Adrenal gland (tissue), 19 donors: ENCODE measurements at places on chromosomes 5 and 9. TPM values are rescaled to one million over a fixed set of nuclear protein-coding genes. Genes with fewer than 3 reads are reported as not detected.

DNA sequence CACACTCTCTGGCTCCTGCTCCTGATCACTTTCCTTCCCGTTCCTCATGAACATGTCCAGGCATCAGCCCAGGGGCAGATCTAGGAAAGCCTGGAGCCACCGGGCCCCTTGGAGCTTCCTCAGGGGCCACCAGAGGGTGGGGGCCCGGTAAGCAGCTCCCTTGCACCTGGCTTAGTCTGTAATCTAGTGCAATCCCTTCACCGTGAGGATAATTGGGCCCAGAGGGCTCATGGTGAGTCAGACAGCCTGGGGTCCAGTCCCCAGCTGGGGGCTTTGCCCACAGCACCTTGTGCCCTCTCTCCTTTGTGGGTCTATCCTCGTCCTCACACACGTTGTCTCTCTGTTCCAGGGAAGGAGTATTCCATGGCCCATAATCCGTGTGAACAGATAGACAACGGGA, 10.4 kb upstream of the ALDH1B1 start:
- no peak for DNase-seq
- H3K36me3 ChIP-seq: no peaks in the 10 kb centered on the region
- no peaks in the 10 kb centered on the region for H3K27me3 ChIP-seq
- no peak overlapping the region for H3K27ac ChIP-seq

DNA sequence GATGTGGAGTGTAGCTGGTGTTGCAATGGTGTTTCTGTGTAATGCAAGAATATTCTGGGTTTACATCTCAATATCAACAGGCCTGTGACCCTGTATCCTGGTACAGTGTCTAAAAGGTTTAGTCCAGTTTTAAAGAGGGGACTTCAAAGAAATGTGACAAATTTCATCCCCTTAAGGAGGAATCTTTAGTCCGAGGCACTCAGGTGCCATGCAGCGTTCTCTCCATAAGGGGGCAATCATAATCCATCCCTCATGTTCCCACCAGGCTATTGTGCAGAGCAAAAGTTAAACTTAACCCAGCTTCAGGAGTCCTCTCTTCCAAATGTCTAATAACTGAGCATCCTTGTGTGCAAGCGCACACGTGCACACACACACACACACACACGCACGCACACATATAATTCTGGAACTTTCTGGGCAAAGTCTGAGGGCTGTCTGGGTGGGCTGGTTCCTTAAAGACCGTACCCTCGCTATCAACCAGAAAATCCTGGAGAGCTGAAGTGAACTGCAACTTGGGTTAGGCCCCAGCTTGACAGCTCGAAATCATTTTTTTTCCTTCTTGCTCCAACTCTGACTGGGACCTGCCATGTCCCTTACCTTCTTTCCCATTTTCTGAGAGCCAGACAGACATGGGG, 46.0 kb downstream of the CRB2 start:
- no peak overlapping the region for H3K4me3 ChIP-seq
- no peaks in the 10 kb centered on the region for H3K4me1 ChIP-seq
- DNase-seq: no peak
- H3K27ac ChIP-seq: no peak overlapping the region
- H3K36me3 ChIP-seq: no peaks in the 10 kb centered on the region

CCL28 gene
- polyA plus RNA-seq: 1.1 TPM

FSTL4 gene
- 2.6 TPM for polyA plus RNA-seq

TRPM6 gene
- polyA plus RNA-seq: 0.20 TPM

GRCh38 chr9:132182314-132183091, 20.6 kb downstream of the NTNG2 start:
- H3K36me3 ChIP-seq: no peaks in the 10 kb centered on the region
- no peaks in the 10 kb centered on the region for H3K27me3 ChIP-seq
- DNase-seq: no peak

TXNDC8 gene
- not detected for polyA plus RNA-seq

DNA sequence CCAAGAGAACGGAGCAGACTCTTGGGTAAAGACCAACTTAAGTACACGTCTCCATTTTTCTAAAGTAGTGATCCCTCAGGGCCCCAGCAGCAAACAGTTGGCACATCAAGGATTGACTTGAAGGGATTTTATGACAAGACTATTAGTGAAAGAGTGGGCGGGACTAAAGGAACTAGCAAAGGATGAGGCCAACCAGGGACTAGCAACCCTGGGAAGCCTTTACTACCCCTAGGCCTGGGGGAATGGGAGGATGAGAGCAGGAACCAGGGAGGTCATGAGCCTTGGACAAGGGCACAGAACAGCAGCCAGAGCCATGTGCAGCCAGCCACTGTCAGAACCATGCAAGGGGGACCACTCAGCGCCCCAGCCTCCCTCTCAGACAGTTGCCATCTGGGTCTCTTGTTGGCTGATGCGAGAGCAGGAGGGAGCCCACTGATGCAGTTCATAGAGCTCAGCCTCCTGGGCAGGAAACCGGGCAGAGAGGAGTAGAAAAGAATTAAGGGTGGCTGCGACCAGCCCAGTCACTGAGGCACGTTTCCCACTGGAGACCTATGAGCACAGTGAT, 28.1 kb downstream of the TGFBI start:
- H3K4me1 ChIP-seq: no peaks in the 10 kb centered on the region
- no peak overlapping the region for H3K4me3 ChIP-seq
- no peaks in the 10 kb centered on the region for H3K27me3 ChIP-seq
- H3K36me3 ChIP-seq: no peaks in the 10 kb centered on the region
- H3K27ac ChIP-seq: no peak overlapping the region

DNA sequence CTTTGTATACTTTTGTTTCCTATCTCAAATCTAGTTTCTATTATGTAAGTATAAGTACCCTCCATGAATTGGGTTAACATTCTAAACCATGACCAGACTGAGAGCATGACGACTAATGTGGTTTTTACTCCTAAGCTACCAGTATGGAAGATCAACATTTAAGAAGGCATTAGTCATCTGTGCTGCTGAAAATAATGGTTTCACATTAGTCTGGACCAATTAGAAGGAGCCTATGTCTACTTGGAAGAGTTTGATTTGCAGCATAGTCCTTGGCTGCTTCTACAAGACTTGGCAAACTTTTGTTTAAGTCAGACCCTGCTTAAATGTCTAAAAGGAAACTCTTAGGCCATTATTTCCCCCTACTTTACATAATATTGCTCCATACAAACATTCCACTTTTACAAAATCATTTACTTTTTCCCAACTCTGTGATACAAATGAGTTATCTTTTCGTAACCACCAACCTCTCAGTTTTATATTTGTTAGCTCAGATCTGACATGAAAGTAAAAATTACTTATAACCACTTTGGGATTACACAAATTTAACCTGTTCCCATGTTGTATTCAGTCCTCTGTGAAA, 186.7 kb downstream of the COMMD10 start:
- H3K27ac ChIP-seq: no peak overlapping the region
- no peak for DNase-seq
- H3K4me1 ChIP-seq: no peaks in the 10 kb centered on the region

DNA sequence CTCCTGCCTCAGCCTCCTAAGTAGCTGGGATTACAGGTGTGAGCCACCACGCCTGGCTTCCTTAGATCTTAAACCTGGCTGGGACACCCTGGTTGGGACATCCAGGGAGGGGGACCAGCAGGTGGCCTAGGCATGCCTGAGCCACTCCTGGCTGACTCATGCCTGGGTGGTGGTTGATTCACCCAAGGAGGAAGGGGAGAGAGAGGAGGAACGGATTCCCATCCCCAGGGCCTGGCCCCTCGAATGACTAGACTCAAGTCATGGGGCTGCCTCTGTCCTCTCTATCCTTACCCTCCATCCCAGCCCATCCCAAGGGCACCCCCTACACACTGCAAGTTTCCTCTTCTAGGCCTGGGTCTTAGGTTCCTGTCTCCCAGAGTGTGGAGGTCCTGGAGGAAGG, 12.7 kb downstream of the EEIG1 start:
- H3K4me3 ChIP-seq: no peak overlapping the region
- H3K27me3 ChIP-seq: no peaks in the 10 kb centered on the region
- peaks cover 100% of the 10 kb centered on the region for H3K4me1 ChIP-seq
- no peaks in the 10 kb centered on the region for H3K36me3 ChIP-seq

- no peaks in the 10 kb centered on the region for H3K36me3 ChIP-seq
- no peak overlapping the region for H3K27ac ChIP-seq
- no peaks in the 10 kb centered on the region for H3K27me3 ChIP-seq
- no peak for DNase-seq
- no peak overlapping the region for H3K4me3 ChIP-seq
Observed at GRCh38 chr5:16345454-16345853, 120.1 kb downstream of the ZNF622 start.

GRCh38 chr5:93221-93980, 1.4 kb downstream of the PLEKHG4B start:
- H3K27me3 ChIP-seq: peaks cover 22% of the 10 kb centered on the region
- no peaks in the 10 kb centered on the region for H3K36me3 ChIP-seq
- H3K27ac ChIP-seq: no peak overlapping the region
- H3K4me3 ChIP-seq: no peak overlapping the region

SPATA31D4 gene
- polyA plus RNA-seq: not detected

GRCh38 chr9:5800969-5801738, 31.8 kb downstream of the ERMP1 start:
- no peak overlapping the region for H3K4me3 ChIP-seq
- H3K4me1 ChIP-seq: peaks cover 14% of the 10 kb centered on the region
- no peaks in the 10 kb centered on the region for H3K36me3 ChIP-seq
- no peak for DNase-seq

DNA sequence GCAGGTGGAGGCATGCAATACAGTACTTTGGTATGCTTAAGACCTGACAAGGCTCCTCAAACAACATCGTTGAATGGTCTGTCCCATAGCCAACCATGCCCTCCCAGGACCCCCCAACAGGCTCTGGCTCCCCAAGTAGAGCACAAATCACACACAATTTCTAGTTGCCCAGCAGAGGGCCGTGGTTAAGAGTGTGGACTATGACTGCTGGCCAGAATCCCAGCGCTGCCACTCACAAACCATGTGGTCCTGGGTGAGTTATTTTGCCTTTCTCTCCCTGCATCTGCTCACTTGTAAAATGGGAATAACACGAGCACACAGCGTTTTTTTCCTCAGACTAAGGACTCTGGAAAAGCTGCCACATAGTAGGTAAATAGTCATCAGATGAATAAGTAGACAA, 6.5 kb downstream of the CKMT2 start:
- H3K27ac ChIP-seq: no peak overlapping the region
- no peaks in the 10 kb centered on the region for H3K27me3 ChIP-seq
- H3K36me3 ChIP-seq: no peaks in the 10 kb centered on the region
- peaks cover 13% of the 10 kb centered on the region for H3K4me1 ChIP-seq
- DNase-seq: peak; percentile 68

GFI1B gene
- 0.03 TPM for polyA plus RNA-seq

- no peaks in the 10 kb centered on the region for H3K36me3 ChIP-seq
- no peaks in the 10 kb centered on the region for H3K4me1 ChIP-seq
- H3K27me3 ChIP-seq: no peaks in the 10 kb centered on the region
- H3K27ac ChIP-seq: no peak overlapping the region
- H3K4me3 ChIP-seq: no peak overlapping the region
Observed at GRCh38 chr5:95471942-95472341, 80.8 kb downstream of the FAM81B start.

GRCh38 chr5:163564321-163564938, 59.0 kb downstream of the MAT2B start:
- H3K27ac ChIP-seq: no peak overlapping the region
- H3K4me1 ChIP-seq: peaks cover 7% of the 10 kb centered on the region
- peaks cover 12% of the 10 kb centered on the region for H3K27me3 ChIP-seq
- DNase-seq: peak; percentile 87
- no peaks in the 10 kb centered on the region for H3K36me3 ChIP-seq

DNA sequence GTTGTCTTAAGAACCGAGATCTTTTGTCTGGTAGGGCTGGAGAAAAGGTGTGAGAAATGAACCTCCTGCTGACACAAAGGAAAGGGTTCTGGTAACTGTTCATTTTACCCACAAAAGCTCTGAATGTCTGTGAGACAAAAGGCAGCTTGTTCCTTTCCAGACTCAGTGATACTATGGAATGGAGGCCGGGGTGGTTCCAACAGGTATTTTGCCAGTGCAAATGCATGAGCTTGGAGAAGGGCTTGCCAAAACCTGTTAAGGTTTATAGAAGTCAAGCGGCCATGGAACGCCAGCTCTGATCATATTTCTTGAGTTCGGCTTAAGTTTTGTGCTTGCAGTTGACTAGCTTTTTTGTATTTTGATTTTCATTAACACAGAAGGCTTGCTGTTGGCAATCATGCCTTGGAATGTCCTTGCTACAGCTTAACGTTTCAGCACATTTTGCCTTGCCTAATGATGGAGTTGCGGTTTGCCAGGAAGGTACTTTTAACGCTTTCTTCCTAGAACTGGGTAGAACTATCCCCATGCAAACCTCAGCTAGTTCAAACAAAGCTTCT, 328.6 kb downstream of the PIK3R1 start:
- H3K4me3 ChIP-seq: no peak overlapping the region
- H3K4me1 ChIP-seq: no peaks in the 10 kb centered on the region
- no peak for DNase-seq
- H3K27ac ChIP-seq: no peak overlapping the region
- H3K27me3 ChIP-seq: no peaks in the 10 kb centered on the region

GRCh38 chr5:173235499-173236394, 741 bp upstream of the NKX2-5 start:
- peaks cover 94% of the 10 kb centered on the region for H3K27me3 ChIP-seq
- H3K4me3 ChIP-seq: no peak overlapping the region
- H3K4me1 ChIP-seq: peaks cover 19% of the 10 kb centered on the region
- no peak for DNase-seq

GRCh38 chr5:150291388-150292385, 2.1 kb upstream of the CAMK2A start:
- no peaks in the 10 kb centered on the region for H3K36me3 ChIP-seq
- DNase-seq: no peak
- H3K4me1 ChIP-seq: no peaks in the 10 kb centered on the region
- no peak overlapping the region for H3K4me3 ChIP-seq
- H3K27me3 ChIP-seq: no peaks in the 10 kb centered on the region

DNA sequence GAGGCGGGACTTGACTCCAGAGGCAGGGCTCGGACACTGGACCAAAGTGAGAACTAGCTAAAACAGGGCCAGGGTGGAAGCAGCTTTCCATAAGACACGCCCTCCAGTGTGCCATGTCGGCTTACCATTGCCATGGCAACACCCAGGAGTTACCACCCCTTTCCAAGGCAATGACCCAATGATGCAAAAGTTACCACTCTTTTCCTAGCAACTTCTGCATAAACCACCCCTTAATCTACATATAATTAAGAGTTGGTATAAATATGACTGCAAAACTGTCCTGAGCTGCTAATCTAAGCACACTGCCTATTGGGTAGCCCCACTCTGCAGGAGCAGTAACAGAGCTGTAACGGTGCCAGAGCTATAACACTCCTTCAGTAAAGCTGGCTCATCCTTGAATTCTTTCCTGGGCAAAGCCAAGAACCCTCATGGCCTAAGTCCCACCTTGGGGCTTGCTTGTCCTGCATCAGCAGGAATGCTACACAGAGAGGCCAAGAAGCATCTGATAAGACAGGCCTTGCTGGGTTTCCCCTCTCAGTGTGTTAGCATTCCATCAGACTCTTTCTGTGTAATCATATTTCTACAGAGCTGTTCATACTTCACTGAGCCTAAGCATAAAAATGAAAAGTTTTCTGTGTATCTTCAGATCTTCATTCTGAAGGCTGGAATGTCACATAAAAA, 262.7 kb upstream of the KLF9 start:
- H3K27ac ChIP-seq: peak overlapping the region; percentile 2
- H3K36me3 ChIP-seq: no peaks in the 10 kb centered on the region
- peak; percentile 26 for DNase-seq
- no peaks in the 10 kb centered on the region for H3K27me3 ChIP-seq

WNT8A gene
- polyA plus RNA-seq: not detected

HRCT1 gene
- polyA plus RNA-seq: not detected

- DNase-seq: no peak
- no peak overlapping the region for H3K4me3 ChIP-seq
- no peaks in the 10 kb centered on the region for H3K4me1 ChIP-seq
Observed at GRCh38 chr9:123716339-123716945, 213.5 kb downstream of the DENND1A start.

GRCh38 chr9:13291718-13292117, 12.2 kb upstream of the MPDZ start:
- H3K27ac ChIP-seq: no peak overlapping the region
- H3K36me3 ChIP-seq: no peaks in the 10 kb centered on the region
- no peak for DNase-seq
- no peak overlapping the region for H3K4me3 ChIP-seq
- no peaks in the 10 kb centered on the region for H3K27me3 ChIP-seq

CSF2 gene
- polyA plus RNA-seq: not detected
